ENCODE measurements at places on chromosomes 16 and 17. TPM values are rescaled to one million over a fixed set of nuclear protein-coding genes. Genes with fewer than 3 reads are reported as not detected.
A peak's percentile ranks its signal among the peaks of the same experiment; 100 is the strongest.

DNA sequence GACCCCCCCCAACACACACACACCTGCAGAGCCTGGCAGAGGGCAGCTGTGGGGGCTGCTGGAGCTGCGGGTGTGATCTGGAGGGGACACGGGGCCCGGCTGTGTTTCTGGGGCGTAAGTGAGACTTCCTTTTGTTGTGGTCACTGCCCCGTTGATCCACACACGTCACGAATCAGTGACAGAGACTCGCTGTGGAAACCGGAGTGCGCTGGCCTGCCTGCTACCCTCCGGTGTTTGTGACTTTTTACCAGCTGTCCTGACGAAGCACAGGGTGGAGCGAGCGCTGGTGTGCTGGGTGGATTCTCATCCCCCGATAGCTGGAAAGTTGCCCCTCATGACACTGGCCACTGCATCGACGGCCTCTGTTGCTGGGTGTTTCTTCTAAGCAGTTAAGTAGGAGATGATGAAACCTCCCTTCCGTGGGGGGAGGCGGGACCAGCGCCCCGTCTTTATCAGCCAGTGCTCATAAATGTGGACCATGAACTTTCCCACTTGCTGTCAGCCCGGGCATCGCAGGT lies 2.3 kb downstream of the METRNL start:
- no peak for DNase-seq

- DNase-seq: peak; percentile 74
Measured at GRCh38 chr17:40311575-40311974, 2.6 kb downstream of the RARA start.

DNA sequence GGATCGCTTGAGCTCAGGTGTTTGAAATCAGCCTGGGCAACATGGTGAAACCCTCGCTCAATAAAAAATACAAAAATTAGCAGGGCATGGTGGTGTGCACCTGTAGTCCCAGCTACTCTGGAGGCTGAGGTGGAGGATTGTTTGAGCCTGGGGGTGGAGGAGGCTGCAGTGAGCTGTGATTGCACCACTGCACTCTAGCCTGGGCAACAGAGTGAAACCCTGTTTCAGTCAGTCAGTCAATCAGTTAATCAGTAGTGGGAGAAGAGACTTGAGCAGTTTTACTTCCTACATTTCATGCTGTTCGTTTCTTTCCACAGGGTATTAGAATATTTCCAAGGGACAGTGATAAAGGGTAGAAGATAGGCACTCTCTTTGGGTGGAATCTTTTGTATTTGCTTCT lies 8.8 kb downstream of the MAP3K3 start:
- no peak for DNase-seq

GRCh38 chr16:84218176-84218823 lies 21.5 kb downstream of the KCNG4 start:
- DNase-seq: no peak

DNA sequence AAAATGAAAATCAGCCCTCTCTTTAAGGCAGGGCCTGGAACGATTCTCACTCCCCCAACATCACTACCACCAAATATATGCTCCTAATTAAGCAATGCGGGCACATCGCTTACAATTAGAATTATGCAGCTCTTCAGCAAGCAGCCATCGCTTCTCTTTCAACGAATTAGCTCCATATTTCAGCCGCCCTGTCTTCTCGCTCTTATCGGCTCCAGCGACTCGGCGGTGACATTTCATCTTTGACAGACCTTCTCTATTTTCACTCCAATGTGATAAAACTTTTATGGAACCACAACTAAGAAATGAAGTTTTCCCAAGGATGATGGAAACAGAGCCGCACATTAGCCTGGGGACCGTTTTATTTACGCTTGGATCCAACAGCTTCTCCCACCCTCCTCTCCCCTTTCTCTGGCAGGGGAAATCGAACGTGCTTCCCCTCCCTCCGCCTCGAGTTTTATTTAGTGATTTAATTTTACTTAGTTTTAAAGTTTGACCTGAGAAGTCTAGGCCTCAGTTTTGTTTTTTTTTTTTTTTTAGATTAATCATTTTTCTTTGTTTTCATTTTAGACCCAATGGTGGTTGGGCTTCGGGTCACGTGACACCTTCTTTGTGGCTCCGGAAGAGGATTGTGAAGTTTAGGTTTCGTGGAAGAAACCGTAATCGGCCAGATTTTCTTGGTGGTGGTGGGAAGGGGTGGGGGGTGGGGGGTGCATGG lies 3.1 kb upstream of the HOXB2 start:
- peak; percentile 49 for DNase-seq

GRCh38 chr16:84585886-84586285 lies 32.0 kb downstream of the COTL1 start:
- DNase-seq: no peak

DNA sequence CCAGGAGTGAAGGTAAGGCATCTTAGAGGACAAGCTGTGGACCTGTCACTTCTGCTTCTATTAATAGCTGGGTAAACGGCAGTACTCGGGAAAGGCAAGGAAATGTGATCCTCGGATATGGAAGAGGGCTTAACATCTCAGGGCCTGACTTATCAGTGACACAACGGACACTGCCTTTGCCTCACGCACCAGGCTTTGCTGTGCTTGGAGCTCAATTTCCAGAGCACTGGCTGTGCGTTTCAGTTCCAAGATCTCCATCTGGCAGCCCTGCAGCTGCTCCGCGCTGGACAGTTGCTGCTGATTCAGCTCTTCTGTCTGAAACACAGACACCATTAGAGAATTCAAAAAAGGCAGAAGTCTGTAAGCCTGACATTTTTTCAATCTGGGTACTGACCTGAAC lies 3.5 kb downstream of the KRT40 start:
- DNase-seq: peak; percentile 23

DNA sequence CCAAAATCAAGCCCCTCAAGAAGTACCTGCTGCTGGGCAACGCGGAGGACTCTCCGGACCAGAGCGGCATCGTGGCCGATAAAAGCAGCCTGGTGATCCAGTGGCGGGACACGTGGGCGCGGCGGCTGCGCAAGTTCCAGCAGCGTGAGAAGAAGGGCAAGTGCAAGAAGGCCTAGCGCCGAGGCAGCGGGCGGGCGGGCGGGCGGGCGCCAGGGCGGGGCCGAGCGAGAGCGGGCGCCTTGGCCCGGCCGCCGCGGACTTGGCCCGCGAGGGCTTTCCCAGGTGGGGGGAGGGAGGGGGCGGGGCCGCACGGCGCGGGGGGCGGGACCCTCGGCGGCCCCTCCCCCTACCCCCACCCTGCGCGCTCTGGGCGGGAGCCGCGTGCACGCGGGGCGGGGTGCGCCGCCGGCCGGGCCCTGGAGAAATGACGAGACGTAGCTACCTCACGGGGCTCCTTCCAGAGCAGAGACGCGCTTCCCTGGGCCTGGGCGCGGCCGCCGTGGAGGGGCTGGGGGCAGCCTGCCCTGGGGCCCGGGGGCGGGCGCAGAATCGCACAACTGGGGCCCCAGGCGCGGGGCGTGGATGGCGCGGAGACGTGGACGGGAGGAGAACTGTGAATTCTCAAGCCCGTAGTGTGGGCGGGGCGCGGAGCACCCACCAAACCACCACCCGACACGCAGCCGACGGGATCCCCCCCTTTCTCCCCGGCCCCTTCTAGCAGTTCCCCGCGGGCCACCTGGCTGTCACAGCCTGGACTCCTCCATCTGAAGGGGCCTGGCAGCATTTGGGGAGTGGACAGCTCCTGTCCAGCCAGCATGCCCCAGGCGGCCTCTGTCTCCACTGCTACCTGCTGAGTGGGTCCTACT lies 218.7 kb downstream of the NTN1 start:
- DNase-seq: peak; percentile 40

GRCh38 chr16:11668623-11669379 lies 546 bp downstream of the SNN start:
- DNase-seq: no peak

DNA sequence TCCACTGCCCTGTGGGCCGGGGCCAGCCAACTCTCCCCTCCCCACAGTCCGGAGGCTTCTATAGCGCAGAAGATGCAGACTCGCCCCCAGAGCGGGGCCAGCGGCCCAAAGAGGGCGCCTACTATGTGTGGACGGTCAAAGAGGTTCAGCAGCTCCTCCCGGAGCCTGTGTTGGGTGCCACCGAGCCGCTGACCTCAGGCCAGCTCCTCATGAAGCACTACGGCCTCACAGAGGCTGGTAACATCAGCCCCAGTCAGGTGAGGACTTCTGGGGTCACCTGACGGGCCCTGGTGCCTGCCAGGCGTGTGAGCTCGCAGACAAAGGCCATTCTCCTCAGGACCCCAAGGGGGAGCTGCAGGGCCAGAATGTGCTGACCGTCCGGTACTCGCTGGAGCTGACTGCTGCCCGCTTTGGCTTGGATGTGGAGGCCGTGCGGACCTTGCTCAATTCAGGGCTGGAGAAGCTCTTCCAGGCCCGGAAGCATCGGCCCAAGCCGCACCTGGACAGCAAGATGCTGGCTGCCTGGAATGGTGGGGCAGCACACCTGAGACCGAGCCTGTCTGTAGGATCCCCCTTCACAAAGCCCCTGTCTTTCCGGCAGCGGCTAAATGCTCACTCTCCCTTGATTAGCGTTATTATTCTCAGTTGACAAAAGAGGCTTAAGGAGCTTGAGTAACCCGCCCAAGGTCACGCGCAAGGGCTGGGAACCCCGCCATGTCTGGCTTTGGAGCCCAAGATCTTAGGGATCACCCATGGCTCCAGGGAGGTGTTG lies 3.9 kb downstream of the SPATA20 start:
- peak; percentile 62 for DNase-seq

GRCh38 chr16:47061204-47061603 lies 82.5 kb downstream of the NETO2 start:
- DNase-seq: peak; percentile 12

- peak; percentile 40 for DNase-seq
Measured at GRCh38 chr16:56967733-56968132, 6.0 kb downstream of the CETP start.

DNA sequence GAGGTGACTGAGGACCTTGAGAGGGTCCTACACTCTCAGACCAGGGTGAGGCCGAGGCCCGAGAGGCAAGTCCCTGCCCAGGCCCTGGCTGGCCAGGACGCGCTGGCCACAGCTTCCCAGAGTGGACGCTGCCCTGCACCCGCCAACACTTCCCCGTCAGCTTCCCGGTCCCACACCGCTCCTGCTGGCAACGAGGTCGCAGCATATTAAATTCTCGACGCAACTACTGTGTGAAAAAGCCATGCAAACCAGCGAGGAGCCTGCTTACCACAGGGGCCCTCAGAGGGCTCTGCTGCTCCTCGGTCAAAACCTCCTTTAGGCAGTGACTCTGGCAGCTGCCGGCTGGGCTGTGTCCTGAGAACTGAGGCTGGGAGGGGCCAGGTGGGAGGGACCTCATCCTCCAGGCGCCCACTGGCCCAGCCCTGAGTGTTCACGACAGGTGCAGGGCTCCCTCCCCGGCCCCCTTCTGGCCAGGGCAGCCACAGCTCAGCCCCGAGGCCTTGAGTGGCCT lies 2.1 kb upstream of the TEX19 start:
- no peak for DNase-seq

DNA sequence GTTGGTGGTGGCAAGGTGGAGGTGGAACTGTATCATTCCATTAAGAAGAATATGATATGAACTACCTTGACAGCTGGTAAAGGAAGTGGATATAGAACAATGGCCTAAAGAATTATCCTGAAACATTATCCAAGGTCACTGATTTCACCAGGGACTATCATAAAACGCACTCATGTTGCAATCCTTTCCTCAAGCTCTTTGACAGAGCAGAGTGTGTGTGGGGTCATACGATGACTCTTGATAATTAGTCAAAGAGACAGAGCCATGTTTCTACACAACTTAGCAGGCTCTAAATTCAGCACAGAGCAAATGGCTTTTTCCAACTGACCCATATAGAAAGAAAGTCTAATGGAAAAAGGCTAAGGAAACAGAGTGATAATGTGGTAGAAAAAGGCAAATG lies 126.4 kb upstream of the ANKFN1 start:
- no peak for DNase-seq

Gene KRT20
- total RNA-seq: not detected

Gene SMCR8
- total RNA-seq: 5.6 TPM

Gene TPSAB1
- total RNA-seq: 0.39 TPM

Gene GPR139
- total RNA-seq: not detected

All from RPMI7951 (cell line).